ENCODE measurements at places on chromosomes 1 and 21.

DNA sequence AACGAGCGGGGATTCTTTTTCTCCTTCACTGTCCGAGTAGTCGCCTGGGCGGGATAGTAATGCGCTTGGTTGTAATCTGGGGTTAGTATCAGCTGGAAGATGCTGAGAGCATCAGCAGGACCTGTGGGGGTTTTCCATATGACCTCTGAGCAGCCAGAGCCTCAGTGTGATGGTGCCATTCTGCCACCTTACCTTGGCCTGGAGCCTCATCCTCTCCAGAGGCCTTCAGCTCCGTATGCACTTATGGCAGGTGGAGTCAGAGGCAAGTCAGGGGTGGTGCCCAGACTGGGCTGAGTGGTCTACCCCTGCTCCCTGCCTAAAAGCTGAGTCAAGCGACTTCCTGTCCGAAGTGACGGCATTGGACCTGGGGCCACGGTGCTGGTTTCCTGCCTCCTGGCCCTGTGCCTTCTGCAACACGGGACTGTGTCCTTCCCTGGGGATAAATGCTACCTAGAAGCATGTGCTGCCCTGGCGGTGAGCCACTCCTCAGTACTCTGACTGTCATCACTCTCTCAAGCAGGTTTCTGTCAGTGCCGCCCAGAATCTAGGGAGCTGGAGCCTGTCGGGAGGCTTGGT lies 24.7 kb downstream of the TENT5C start:
- DNase-seq: no peak

- no peak for DNase-seq
Observed at GRCh38 chr1:50923564-50923963, 36.5 kb downstream of the FAF1 start.

GRCh38 chr1:12573015-12573825 lies 44.8 kb downstream of the DHRS3 start:
- no peak for DNase-seq

GRCh38 chr1:87549738-87550137 lies 221.1 kb downstream of the LMO4 start:
- DNase-seq: no peak

DNA sequence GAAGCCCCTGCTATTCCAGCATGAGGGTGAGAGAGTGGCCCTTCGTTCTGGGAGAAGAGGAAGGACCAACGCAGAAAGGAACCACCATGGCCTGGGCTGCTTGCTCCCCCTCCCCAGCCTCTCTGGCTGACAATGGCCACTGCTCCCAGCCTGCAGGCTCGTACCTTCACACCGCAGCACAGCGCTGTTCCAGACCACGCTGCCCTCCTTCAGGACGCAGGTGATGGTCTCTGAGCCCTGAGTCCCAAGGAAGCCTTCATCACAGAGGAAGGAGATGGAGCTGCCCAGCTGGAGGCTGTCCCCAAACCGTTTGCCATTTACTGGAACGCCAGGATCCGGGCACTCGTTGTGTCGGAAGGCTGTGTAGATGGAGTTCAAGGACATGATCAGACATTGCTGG lies 124.9 kb upstream of the HMGB4 start:
- DNase-seq: no peak

DNA sequence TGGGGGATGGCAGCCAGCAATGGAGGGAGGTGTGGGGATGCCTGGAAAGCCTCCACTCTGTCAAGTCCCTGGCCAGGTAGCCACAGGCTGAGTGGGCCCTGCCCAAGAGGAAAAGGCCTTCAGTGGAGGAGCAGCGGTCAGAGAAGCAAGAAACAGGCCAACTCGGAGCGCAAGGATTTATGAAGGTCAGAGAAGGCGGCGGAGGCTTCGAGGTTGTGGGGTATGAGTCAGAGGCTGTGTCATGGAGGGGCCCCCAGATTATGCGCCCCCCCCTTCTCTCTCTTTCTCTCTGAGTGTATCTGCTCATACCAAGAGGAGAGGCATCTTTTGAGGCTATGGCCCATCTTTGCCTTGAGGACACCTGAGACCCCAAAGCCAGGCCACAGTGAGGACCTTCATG lies 99.5 kb downstream of the CASZ1 start:
- no peak for DNase-seq

- DNase-seq: no peak
Observed at GRCh38 chr1:8659593-8659992, 157.8 kb downstream of the RERE start.

DNA sequence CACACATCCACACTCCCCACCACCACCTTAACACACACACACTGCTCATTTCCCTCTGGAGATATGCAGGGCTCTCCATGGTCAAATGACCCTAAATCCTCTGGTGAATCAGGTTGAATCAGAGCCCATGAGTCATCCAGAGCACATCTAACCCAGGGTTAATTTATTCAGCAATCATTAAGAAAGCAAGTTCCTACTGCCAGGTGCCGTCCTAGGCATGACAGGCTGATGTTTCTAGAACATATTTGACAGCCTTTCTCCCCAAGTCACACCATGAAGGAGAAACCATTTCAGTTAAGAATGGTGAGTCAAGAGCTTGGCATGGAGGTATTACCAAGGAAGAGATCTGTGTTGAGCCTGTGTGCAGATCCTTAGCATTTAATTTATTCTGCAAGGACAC lies 194.3 kb upstream of the CAMK1G start:
- DNase-seq: no peak

- DNase-seq: no peak
Observed at GRCh38 chr1:6075748-6076147, 30.1 kb downstream of the KCNAB2 start.

DNA sequence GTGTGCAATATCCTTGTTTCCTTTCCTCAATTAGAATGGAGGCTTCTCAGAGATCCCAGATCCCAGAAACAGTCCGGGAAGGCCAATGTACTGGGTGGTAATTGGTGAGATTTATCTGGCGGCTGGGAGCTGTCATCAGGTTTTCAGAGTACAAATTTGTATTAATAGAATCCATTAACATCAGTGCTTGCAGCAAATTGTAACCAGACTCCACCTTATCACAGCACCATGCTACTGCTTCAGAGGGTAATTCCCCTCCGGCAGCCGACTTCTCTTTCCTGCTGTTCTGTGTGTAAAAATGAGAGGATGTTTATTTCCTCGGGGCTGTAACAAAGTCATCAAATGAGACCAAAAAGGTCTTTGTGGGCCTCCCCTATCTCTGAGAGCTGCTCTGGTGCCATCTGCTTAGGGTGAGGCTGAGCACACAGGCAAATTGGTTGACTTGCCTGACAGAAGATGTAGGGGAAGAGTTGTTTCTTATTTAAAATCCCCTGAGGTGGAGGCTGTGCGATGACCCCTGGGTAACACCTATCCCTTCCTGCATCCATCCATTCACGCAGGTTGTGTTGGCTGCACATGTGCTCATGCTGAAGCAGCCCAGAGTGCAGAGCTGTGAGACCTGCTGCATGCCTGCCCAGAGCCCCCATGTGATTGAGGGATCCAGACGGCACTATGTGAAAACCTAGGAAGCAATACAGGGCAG lies 19.2 kb downstream of the NFASC start:
- no peak for DNase-seq

GRCh38 chr1:12754738-12755137 lies 8.7 kb downstream of the CFAP107 start:
- DNase-seq: no peak

DNA sequence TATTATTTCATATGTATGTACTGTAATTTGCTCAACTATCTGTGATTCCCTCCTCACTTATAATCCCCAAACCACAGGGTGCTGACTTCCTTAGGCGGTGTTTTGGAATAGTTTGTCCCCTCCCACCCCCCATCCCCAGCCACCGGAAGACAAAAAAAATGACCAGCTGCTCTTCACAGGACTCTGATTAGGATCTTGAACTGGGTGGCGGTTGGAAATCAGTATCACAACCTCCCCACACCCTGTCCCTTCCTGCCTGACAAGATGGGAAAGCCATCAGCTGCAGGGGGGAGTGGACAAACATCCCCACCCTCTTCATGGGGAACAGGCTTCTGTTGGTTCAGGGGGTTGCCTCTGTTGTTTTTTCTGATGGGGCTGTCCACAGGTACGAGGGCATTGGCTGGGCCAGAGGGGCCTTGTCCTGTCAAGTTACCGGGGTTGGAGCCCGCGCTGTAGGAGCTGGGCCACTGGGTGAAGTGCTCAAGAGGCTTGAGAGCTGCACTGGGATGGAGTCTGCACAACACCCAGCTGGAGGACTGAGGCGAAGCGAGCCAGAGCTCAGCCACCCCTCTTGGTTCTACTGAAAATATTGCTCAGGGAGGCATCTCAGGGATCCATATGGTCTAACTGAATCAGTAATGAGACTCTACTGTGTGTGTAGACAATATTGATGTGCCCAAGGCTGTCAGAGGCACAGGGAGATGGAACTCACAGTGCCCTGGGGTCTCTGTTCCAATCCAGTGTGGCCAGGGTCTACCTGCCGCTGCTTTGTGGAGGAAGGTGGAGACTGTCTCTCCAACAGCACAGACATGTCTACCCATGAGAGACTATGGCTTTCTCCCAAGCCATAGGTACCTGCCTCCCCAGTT lies 28.2 kb downstream of the NAV1 start:
- DNase-seq: no peak
